ENCODE measurements at places on chromosomes 6 and 20. TPM values are rescaled to one million over a fixed set of nuclear protein-coding genes. Genes with fewer than 3 reads are reported as not detected.

DNA sequence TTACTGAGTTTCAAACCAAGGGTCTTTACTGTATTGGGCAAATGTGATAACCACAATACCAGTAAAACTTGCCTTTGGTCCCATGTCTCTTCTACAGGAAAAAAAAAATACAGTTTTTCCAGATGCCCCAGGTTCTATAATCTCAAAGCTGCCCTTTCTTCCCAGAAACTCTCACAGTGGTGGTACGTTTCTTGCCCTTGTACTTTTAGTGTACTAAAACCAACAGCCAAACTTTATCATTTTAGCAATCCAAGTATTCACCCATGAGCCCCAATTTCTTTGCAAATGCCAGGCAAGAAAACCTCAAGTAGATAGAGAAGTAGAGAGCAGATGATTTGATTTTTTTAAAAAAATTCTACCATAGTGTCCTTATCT is 157.8 kb downstream of the OR2B2 start:
- DNase-seq, result no peak

Gene TNFRSF21
- total RNA-seq, result 42.4 TPM

Gene KCNK15
- 0.26 TPM for total RNA-seq

GRCh38 chr6:2744209-2744771 is 6.4 kb downstream of the MYLK4 start:
- no peak for DNase-seq

- DNase-seq, result peak; percentile 53
These were observed 57.4 kb downstream of the PREP start for GRCh38 chr6:105345506-105345905.

Gene PBOV1
- total RNA-seq, result not detected

All from bronchial epithelial cell (primary cell).